GM23338 (cell line): ENCODE measurements at places on chromosomes 3 and 15.
A peak's percentile ranks its signal among the peaks of the same experiment; 100 is the strongest.

GRCh38 chr3:184143327-184143726, 8.2 kb downstream of the EIF2B5 start:
- DNase-seq = no peak

- DNase-seq = no peak
These were observed 540.1 kb upstream of the SEMA6D start for GRCh38 chr15:47177177-47177576.

- no peak for DNase-seq
These were observed 93.6 kb upstream of the OSTN start for GRCh38 chr3:191105418-191105817.

DNA sequence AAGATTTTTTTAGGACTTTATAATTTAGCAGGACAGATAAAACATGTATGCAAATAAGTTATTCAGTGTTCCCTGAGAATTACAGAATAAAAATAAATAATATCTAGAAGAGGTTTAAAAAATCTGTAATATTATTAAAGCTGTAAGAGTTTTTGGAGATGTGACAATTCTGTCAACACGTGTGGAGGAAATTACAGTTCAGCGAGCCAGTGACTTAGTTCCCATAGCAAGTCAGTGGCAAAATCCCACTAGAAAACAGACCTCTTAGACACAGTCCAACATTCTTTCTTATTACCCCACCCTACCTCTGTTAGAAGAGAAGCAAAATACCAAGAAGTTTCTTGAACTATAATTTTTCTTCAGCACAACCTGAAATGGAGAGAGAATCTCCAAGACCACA, 16.2 kb upstream of the DENND6A start:
- no peak for DNase-seq

GRCh38 chr3:122668930-122669730, 11.5 kb upstream of the PARP14 start:
- DNase-seq = no peak

DNA sequence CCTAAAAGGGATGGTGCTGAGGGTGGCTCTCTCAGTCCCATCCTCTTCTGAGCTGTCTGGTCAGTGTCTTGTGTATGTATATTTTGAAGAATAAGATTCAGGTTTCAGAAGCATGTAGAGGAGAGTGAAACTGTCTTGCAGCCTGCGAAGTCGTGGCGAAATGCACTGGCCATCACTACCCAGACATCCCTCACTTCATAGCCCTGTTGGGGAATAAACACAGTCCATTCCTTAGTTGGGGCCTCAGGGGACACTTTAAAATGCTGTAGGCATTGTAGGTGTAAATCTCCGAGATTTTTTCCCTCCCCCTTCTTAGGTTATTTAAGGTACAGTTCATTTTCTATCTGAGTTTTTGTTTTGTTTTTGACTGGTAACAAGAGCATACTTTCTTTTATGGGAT, 93.8 kb downstream of the DNASE1L3 start:
- no peak for DNase-seq

GRCh38 chr15:28459279-28459678, 73.5 kb downstream of the GOLGA8G start:
- DNase-seq = no peak

GRCh38 chr3:64039332-64039731, 16.0 kb upstream of the PSMD6 start:
- no peak for DNase-seq

GRCh38 chr3:155517903-155518302, 224.4 kb upstream of the STRIT1 start:
- no peak for DNase-seq

DNA sequence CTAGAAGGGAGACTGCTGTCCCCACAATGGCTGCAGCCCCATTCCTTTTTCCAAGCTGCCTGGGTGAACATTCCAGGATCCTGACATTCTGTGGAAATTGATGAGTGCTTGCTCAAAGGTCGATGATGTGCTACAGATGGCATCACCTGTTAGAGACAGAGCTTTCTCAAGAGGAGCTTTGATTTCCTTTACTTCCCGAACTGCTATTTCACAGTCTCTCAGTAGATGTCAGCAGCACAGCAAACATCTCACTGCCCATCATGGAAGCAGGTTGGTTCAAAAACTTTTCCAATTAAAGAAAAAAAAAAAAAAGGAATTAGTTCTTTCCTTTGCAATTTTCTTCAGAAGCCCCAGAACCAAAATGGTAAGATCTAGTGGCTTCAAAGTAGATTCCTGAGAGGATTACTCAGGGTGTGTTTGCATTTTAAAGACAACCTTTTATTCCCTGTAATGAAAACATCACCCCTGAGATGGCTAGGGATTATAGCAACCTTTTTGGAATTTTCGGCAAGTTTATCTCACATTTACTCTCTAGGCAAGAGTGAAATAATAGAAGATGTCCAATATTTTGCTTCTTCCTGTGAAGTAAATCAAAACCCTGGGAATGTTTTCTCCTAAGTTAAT, 44.8 kb downstream of the POLR2M start:
- peak; percentile 66 for DNase-seq

DNA sequence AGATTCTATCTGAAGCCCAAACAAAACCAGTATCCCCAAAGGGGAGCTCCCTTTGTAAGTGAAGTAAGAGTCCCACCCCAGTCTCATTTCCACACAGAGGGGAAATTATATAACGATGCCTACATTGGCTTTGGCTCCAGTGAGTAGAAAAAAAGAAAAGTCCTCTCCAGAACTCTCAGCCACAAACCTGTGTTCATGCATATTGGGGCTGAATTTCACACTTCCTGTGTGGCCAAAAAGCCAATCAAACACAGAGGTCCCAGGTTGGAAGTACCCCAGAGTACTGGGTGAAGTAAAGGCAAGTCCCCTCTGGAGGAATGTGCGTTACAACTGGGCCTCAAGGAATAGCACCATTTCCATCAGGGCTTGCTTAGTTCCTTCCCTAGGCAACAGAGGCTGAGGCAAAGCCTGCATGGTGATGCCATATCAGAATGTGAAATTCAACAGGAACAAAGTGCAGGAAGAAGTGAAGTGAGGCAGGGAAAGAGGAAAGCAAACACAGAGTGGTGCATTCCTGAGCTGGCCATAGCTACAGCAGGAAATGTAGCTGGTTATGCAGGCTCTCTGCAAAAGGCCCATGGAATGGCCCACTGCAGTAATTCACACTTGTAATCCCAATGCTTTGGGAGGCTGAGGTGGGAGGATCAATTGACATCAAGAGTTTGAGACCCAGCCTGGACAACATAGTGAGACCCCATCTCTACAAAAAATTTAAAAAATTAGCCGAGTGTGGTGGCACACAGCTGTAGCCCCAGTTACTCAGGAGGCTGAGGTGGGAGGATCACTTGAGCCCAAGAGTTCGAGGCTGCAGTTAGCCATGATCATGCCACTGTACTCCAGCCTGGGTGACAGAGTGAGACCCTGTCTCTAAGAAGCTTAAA, 16.6 kb upstream of the CX3CR1 start:
- DNase-seq = no peak

GRCh38 chr3:73179601-73180000, 118.1 kb downstream of the EBLN2 start:
- DNase-seq = no peak

- DNase-seq = no peak
These were observed 62.8 kb downstream of the SGO1 start for GRCh38 chr3:20123131-20123652.

DNA sequence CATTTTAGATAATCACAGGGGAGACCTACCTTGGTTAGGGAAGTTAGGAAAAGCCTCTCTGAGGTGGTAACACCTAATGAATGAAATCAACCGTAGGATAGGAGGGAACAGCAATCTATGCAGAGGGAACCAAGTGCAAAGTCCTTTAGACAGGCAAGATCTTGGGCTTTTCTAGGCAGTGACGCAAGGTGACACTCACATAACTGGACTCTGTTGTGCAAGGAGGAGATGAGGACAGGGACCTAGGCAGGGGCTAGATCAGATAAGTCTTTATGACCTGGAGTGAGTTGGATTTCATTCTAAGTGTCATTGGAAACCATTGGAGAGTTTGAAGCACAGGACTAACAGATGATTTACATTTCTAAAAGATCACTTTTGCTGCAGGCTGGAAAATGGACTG, 4.6 kb upstream of the LMOD3 start:
- no peak for DNase-seq

- no peak for DNase-seq
These were observed 38.9 kb downstream of the ANO10 start for GRCh38 chr3:43582866-43583265.

DNA sequence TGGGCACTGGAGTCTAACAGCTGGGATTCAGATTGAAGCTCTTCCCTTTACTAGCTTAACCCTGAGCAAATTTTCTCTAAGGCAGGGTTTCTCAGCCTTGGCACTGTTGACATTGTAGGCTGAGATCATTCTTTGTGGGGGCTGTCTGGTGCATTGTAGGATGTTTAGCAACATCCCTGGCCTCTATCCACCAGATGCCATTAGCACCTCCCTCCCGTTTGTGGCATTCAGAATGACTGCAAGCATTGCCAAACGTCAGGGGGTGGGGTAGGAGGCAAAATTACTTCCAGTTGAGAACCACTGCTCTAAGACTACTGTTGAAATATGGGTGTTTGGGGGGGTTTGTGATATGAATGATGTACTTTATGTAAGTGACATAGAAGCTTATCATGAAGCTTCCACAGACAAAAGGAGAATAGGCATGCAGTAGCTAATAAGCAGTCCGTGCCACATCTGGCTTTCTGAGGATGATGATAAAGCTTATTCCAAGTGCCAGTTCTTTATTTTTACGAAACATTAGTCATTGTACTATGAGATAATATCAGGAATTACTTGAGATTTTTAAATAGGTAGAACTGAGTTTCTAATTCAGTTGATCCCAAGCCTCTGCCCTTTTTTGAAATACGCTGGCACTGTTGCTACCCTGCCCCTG, 39.3 kb downstream of the NKIRAS1 start:
- DNase-seq = no peak

DNA sequence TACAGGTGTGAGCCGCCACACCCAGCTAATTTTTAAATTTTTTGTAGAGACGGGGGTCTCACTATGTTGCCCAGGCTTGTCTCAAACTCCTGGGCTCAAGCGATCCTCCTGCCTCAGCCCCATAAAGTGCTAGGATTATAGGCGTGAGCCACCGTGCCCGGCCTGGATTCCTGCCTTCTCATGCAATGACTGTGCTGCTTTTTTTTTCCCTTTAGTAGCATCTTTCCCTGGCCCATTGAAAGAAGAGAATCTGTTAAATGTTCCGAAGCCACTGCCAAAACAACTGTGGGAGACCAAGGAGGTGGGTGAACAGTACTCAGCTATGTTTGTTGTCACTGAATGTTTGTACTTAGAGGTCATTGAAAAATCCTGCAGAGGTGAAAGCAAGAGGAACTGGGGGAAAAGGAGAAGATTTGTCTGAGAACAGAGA, 88.0 kb downstream of the CRTC3 start:
- DNase-seq = peak; percentile 33

- no peak for DNase-seq
These were observed 139.6 kb downstream of the CMSS1 start for GRCh38 chr3:99957151-99957796.

- no peak for DNase-seq
These were observed 3.6 kb upstream of the COL6A5 start for GRCh38 chr3:130341882-130342281.

GRCh38 chr3:144488927-144489326, 517.3 kb downstream of the DIPK2A start:
- DNase-seq = no peak

GRCh38 chr15:52261498-52262242, 33.9 kb downstream of the MYO5C start:
- peak; percentile 97 for DNase-seq

- no peak for DNase-seq
These were observed 257.5 kb downstream of the MFSD1 start for GRCh38 chr3:159059395-159059794.

GRCh38 chr3:157459706-157460105, 23.1 kb downstream of the PTX3 start:
- DNase-seq = no peak

- DNase-seq = no peak
These were observed 89.9 kb upstream of the RORA start for GRCh38 chr15:61318802-61319525.

DNA sequence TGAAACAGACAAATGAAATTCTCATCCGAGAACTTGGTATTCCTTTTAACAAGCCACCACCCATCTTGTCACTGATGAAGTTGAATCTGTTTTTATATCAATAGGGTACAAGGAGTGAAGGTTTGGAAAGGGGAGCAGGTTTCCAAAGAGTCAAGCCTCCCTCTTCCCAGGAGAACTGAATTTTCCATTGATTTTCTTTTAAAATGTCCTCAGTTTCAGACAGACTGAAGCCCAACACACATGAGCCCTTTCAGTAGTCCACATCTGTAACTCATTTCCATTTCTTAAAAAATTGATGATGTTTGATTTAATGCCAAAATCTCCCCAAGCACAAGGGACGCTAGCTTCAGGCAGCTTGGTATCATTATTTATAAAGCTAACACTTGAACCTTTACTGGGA, 187.7 kb downstream of the FOXB1 start:
- DNase-seq = no peak

DNA sequence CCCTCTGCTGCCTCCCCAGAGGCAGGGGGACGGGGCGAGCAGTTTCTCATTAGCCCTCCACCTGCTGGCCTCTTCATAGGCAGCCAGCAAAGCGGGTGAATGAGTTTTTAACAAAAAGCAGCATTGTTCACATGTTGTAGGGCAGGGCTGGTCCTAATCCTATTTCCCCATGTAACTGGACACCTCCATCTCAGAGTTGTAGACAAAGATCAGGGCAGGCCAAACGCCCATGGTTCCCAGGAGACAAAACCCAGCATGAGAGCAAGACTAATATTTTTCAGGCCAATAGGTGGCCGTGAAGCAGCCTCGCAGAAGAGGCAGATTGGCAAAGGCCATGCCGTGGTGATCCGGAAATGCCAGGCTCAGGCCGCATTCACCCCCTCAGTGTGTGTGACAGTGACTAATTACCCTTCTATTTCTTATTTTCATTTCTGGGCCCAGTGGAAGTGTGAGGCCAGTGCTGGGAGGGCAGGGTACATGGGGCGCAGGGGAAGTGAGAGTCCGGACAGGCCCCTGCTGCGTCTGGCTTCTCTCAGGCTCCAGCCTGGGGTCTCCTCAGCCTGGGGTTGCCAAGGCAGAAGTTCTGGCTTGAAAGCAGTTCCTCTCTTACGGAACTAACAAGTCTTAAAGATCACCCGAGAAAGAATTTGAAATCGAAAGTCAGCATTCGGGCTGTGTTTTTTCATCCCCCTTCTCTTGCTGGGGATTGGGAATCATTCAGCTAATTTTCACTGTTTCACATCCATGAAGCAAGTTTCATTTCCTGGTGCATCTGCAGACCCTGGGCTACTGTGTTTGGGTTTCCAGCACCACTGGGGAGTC, 64.8 kb downstream of the BOC start:
- DNase-seq = peak; percentile 29

- no peak for DNase-seq
These were observed 35.6 kb upstream of the LIPC start for GRCh38 chr15:58396181-58396580.

DNA sequence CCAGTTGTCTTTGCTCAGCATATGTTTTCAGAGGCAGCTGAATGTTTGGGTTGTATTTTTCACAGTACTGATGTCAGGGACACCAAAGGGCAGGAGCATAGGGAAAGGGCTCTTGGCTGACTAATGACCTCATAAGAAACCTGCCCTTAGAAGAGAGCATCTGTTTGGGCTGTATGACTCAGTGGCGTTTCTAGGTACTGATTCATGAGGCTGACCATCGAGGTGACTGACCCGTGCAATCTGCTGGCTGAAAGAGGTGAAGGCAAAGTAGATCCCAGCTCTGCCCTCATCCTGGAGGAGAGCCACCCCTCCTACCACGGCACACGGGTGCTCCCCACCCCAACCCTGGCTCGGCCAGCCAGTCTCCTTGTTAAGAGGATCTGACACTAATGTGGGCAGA, 8.3 kb downstream of the LMCD1 start:
- DNase-seq = no peak

- no peak for DNase-seq
These were observed 55.7 kb downstream of the RIOX2 start for GRCh38 chr3:97916576-97916975.
